Bronchial epithelial cell (primary cell): ENCODE measurements at places on chromosomes 5 and 9. TPM values are rescaled to one million over a fixed set of nuclear protein-coding genes. Genes with fewer than 3 reads are reported as not detected.

Gene CERT1
- total RNA-seq, result 20.5 and 25.3 TPM in 2 replicates

DNA sequence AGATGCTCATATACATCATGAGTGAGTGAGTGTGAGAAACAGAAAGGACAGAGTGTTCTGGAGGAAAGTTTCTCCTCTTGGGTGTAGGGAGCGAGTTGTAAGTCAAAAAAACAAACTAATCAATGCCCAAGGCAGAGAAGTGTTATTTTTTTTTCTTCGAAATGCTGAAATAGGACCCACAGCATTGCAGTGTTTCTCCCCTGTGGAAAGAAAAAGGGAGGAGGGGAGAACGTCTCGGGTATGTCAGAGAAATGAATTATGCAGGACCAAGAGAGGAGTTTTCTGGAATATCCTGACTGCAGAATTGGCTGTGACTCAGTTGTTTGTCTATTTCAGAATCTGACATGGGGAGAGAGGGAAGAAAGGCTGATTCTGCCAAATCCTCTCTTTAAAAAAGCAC is 337.9 kb upstream of the RFX3 start:
- no peak for DNase-seq

DNA sequence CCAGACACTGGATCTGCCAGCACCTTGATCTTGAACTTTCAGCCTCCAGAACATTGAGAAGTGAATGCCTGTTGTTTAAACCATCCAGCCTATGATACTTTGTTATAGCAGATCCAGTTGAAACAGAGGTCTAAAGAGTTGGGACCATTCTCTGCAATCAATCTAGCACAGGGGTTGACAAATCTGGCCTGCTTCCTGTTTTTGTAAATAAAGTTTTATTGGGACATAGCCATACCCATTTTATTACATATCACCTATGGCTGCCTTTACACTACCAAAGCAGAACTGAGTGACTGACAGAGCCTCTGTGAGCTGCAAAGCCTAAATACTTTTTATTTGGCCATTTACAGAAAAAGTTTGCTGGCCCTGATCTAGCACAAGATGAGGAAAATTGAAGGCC is 62.0 kb downstream of the BARX1 start:
- DNase-seq, result no peak

- no peak for DNase-seq
Measured at GRCh38 chr5:56908942-56909293, 478 bp upstream of the SETD9 start.

GRCh38 chr5:143168921-143169810 is 234.3 kb downstream of the NR3C1 start:
- no peak for DNase-seq

GRCh38 chr5:169148138-169148740 is 152.7 kb downstream of the SLIT3 start:
- DNase-seq, result no peak

DNA sequence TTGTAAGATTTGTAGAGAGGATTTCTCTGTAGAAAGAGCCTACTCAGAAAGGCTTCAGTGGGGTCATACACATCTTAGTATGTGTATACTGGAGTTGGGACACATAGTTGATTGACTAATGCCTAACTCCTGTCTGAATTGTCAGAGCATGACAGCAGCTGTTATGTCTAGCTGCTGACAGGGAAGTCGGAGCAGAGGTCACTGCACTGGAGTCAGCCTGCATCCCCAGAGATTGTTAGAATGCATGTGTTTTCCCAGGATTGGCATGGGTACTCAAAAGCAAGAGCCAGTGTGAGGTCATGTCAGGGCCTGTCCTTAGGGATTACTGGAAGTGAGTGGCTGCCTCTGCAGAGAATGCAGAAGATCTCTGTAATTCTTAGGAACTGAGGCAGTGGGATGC is 82.7 kb downstream of the ITGA1 start:
- peak; percentile 75 for DNase-seq

Gene NTNG2
- total RNA-seq, result under 0.01 TPM in 1 of 2 replicates, not detected in the other

Gene SPINK13
- not detected in 2 replicates for total RNA-seq

DNA sequence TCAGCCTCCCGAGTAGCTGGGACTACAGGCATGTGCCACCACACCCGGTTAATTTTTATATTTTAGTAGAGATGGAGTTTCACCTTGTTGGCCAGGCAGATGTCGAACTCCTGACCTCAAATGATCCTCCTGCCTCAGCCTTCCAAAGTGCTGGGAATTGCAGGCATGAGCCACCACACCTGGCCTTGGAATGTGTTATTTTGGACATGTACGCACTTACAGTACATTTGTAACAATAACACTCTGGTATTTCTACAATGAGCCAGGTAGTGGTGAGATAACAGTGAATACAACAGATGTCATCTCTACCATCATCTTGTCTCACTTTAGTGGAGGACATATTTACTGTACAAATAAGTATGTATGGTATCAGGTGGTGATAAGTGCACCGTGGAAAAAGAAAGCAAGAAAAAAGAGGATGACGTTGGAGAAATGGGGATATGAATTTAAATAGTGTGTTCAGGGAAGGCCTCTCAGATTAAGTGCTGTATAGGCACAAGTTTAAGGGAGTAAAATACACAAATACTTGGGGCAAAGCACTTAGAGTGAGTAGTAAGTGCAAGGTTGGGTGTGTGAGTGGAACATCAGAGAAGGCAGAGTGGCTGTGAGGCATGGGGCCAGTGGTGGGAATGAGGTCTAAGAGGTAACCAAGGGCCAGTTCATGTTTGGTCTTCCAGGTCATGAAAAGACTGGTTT is 100.1 kb downstream of the CDC42SE2 start:
- DNase-seq, result no peak

DNA sequence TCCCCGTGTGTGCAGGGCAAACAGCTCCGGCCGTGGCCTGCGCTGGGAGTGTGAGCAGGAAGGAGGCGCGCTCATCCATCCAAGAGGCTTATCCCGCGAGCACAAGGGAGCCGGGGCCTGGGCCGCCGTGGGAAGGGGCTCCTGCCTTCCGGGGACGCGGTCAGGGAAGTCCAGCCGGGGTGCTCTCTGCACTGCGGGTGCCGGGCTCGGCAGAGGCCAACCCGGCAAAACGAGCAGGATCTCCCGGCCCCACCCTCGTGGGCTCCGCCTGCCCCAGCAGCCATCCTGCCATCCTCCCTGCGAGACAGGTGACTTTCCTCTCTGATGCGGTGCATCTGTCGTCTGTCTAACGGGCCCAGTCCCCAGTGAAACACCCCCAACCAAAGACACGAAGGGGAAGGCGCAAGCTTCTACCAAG is 244.2 kb downstream of the AUH start:
- DNase-seq, result no peak

- no peak for DNase-seq
Measured at GRCh38 chr9:134364391-134365114, 38.3 kb downstream of the RXRA start.

GRCh38 chr9:114680259-114681001 is 1.6 kb downstream of the TEX48 start:
- DNase-seq, result no peak

GRCh38 chr9:71744754-71745521 is 23.4 kb downstream of the CEMIP2 start:
- no peak for DNase-seq

Gene GARNL3
- 2.4 and 5.4 TPM in 2 replicates for total RNA-seq

DNA sequence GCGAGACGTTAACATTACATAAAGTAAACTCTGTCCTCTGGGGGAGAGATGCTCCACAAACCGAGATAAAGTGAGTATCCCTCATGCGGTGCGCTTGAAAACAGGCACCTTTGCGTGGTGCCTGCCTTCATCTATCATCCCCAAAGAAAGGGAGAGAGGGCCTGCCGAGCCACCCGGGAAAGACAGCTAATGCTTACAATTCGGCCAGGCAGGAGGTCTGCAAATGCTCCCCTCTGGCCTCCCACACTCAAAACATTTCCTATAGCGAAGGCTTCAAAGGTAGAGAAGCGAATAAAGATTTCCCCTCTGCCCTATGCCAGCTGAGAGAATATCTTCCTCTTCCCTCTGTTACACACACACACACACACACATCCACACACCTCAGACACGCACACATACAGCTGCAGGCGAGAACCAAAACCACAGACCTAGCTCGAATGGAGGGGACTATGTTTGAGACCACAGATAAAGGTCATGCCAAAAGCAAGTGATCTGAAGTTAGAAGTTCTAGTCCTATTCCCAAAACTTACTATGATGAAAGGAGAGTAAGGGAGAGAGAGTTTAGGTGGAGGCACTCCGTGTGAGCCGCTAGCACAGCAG is 132.8 kb downstream of the CRB2 start:
- DNase-seq, result no peak

- DNase-seq, result peak; percentile 18
Measured at GRCh38 chr5:102799017-102799416, 43.9 kb downstream of the PAM start.

- DNase-seq, result peak; percentile 10
Measured at GRCh38 chr9:124480621-124480981, 26.6 kb downstream of the NR5A1 start.

DNA sequence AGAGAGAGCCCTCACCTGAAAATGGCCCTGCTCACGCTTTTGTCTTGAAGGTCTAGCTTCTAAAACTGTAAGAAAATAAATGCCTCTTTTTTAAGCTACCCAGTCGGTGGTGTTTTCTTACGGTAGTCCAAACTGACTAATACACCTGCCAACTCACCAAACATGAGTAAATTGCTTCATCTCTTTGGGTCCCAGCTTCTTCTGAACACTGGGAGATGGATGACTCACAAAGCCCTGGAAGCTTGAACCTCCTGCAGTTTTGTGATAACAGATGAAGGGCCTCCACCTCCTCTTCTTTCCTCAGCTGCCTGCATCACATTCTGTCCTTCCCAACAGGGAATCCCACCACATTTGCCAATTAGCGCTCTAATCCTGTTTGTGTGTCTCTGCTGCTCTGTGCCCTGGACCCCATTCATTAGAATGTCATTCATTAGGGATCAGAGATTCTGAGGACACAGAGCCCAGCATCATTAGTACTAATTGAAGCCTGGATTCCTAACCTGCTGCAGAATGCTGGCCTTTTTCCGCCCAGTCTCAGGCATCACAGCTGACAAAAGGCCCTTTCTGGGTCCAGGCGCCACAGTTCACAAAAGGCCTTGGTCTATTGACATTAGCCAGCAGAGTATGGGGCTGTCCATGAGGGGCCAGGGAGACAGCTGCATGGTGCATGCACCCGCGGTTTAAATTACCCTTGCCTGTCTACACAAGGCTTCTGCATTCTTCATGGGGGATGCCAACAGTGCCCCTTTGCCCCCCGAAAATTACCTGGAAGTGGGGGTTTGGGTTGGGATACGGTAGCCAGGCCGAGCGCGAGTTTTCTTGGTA is 349.3 kb downstream of the SEMA5A start:
- DNase-seq, result peak; percentile 90

DNA sequence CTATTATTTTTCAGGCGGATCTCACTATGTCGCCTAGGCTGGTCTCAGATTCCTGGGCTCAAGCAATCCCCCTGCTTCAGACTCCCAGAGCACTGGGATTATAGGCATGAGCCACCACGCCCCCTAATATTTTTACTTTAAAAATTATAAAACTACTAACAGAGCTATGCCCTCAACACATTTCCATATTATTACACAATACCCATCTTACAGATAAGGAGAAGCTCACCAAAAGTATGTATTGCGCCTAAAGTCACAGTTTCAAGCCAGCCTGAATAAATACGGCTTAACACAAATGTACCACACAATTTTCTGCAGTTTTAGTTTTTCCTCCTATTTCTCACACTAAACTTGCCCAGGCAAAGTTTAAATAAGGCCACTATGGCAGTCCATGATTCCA is 9.9 kb upstream of the HAVCR1 start:
- DNase-seq, result no peak

- no peak for DNase-seq
Measured at GRCh38 chr5:83277953-83278352, 193.6 kb upstream of the VCAN start.

DNA sequence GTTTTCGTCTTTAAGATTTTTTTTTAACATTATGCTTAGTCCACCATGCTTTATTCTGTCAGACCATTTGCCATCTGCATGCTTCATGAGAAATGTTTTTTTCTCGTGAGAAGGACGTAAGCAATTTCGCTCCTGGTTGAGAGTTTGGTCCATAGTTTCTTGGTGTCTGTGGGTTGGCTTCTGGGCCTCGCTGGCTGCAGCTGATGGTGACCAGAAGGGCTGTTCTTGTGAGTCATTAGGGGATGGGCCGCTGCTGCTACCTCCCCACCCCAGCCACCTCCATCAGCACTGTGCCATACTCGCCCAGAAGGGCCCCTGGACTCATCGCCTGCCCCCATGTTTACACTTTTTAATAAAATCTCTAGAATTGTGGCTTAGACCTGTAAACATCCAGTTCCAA is 11.4 kb downstream of the SYK start:
- no peak for DNase-seq

Gene GABRG2
- not detected in 2 replicates for total RNA-seq

DNA sequence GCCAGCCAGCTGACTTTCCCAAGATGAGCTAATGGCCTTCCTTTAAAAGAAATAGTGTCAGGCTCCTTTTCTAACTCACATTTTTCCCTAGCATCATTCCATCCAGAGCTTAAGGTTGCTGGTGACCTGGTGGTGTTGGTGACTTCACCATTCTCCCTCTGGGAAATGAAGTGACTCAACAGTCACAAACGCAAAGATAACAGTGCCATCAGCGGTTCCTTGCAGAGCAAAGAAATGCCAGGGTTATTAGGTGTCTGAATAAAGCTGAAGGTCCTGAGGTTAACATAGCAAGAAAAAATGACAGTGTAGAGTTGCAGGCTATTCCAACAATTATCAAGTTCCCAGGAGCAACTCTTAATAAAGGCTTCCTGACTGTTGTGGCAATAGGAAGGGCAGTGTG is 111.8 kb upstream of the SLC44A1 start:
- DNase-seq, result no peak

Gene DOCK2
- not detected in 2 replicates for total RNA-seq

- no peak for DNase-seq
Measured at GRCh38 chr9:96487949-96488348, 38.0 kb downstream of the HABP4 start.

DNA sequence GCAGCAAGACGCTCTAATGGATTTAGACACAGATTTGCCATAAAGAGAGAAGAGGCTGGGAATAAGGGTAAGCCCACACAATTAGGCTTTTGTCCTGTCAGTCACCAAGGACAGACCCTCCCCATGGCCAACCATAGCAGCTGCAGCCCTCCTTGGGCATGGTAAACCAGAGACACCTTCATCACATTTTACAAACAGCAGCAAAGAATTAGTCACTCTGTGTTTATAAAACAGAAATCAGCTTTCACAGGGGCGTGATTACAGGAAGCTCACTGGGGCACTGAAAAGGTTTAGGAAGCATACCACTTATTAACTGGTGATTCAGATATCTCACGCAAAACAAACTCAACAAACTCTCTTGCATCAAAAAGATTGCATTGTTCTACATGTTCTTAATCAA is 37.3 kb upstream of the ZNF622 start:
- peak; percentile 58 for DNase-seq

DNA sequence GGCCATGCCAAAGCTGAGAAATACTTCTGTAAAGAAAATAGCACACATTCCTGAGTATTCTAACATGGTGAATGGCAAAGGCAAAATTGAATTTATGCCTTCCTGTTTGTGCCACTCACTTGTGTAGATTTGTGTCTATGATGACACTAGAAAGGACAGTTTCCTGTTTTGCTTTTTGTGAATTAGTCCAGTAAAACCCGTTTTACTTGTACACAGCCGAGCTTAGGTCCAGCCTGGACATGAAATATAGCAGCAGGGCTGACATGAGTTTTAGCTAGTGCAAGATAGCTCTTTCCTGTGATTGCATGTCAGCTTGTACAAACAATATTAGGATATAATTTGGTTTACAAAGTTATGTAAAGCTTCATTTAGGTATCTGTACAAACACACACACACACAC is 1891.7 kb upstream of the WWC1 start:
- peak; percentile 4 for DNase-seq
